ENCODE measurements at places on chromosomes 7 and 10.

GRCh38 chr10:86007171-86007570 is 359.4 kb downstream of the GRID1 start:
- no peak for DNase-seq

DNA sequence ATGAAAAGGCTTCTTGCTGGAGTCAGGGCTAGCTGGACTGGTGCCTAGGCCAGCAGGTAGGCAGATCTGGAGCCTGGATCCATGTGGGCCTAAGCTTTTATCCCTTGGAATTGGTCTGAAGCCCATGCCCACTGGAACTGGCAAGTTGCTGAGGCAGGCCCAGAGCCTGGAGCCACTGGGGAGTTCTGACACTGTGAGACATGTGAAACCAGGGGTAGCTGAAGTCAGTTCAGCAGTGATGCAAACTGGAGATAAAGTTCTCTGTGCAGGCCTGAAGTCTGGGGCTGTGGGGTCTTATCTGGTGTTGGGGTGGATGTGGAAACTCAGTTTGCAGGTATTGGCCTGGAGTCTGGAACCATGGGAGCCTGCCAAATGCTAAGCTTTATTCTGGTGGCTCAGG is 9.7 kb upstream of the THSD7A start:
- DNase-seq = no peak

- peak; percentile 60 for DNase-seq
These were observed 758 bp upstream of the OPTN start for GRCh38 chr10:13099144-13099665.

DNA sequence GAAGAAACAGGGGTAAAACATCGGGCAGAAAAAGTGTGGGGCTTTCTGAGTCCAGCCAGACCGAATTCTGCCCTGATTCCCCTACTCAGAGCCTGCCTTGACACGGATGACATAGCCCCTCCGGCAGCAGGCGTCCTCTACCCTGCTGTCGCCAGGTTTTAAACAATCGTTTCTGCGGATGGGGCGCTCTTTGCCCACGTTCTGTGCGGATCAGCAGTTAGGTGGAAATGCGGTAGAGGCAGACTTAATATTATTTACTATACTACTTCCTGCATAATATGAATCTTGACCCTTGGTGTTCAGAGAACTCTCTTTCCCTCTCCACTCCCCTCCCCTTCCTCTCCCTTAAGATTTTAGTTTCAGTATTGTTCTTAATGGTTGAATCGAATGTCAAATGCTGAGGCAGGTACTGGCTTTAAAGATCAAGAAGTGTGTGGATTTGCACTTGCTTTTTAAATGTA is 2.4 kb downstream of the GATA3 start:
- peak; percentile 20 for DNase-seq

DNA sequence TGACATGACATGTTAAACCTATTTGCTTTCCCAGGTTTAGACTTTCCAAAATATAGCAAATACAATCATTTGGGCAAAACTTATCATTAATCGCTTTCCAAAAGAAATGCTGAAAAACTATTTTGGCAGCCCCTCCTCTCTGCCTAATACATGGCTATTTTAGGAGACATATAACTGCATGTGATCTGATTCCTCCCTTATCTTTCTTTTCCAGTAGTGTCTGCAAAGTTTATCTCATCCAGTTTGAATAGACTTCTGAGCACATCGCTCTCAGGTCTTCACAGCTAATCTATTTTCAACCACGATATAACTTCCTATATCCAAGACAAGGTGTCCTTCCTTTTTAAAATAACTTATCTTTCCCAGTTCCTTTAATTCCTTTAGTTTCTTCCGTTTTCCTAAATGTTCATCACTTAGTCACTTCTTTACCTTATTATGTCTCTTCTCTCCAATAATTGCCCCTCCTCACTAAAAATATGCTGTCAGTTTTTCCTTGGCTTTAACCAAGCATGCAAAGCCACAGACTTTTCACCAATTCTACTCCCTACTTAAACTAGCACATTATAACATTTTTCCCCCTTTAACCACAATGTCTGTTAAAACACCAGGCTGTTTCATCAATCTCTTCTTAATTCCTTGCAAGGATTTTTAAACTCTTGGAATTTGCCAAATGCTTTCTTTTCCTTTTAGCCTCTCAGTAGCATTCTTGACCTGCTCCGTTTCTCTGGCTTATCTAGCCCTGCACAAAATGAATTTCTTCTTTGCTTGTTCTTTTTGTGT is 24.4 kb downstream of the GNG11 start:
- no peak for DNase-seq

DNA sequence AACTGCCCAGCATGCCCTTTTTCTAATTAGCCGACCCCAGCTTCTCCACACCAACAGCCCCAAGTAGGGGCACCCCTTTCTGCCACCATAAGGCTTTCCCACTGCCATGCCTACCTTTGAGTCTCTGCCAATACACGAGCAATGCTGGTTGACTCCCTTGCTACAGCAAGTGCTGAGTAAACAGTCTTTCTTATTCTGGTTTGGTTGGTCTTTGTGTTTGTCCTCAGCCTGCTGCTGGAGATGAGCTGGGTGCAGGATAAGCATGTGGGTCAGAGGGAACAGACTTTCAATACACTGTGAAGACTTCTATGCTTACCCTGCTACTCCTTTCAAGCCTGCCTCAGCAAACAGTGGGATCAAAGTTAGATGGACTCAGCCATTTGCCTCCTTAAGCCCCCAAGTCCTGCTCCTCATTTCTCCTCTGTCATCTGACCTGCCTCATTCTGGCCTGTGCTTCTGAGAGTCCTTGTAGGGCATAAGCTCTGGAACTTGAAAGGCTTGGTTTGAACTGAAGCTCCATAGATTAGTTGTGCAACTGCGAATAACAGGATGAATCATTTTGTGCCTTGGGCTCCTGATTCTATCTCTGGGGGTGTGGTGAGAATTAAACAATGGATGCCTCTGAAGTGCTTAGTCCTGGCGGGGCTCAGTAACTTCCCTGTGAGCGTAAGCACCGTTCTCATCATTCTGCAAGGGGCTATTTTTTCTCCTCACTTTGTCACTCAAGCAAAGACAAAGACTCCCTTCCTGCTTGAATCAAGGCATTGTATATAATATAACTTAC is 533.8 kb upstream of the DPP6 start:
- DNase-seq = no peak

DNA sequence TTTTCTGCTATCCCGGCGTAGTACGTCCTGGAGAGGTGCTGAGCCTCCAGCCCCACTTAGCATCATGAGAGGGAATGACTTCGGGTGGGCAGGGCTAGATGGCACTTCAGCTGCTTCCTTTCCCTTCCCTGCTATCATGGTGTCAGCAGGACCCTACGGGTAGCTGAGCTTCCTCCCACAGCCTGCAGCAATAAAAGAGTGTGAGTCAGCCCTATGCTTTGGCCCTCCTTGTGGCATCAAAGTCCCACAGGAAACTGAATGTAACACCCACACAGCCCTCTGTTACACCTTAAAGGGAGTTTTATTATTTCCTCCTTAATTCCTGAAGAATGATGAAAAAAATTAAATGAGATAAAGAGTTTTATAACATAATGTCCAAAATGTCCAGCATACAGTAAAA is 458.1 kb downstream of the RPS24 start:
- no peak for DNase-seq

DNA sequence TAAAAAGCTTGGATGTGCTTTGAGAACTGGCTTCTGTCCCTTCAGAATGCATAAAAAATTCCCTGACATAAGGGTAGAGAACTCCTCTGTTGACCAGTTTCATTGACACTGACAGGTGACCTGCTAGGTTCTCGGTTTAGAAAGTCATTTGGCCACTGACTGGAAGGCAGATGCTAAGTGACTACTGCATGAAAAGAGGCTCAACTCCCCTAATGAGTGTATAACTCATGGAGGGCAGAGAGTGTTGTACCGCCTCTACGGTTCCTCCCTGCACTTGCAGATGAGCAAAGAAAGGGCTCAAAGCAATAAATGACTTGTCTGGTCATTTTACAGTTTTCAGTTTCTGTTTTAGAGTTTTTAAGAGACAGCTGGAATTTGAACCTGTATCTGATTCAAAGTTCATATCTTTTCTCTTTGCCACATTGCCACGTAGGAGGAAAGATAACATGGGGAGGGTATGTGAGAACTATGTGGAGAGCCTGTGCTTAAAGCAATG is 2.9 kb upstream of the FGL2 start:
- DNase-seq = no peak

DNA sequence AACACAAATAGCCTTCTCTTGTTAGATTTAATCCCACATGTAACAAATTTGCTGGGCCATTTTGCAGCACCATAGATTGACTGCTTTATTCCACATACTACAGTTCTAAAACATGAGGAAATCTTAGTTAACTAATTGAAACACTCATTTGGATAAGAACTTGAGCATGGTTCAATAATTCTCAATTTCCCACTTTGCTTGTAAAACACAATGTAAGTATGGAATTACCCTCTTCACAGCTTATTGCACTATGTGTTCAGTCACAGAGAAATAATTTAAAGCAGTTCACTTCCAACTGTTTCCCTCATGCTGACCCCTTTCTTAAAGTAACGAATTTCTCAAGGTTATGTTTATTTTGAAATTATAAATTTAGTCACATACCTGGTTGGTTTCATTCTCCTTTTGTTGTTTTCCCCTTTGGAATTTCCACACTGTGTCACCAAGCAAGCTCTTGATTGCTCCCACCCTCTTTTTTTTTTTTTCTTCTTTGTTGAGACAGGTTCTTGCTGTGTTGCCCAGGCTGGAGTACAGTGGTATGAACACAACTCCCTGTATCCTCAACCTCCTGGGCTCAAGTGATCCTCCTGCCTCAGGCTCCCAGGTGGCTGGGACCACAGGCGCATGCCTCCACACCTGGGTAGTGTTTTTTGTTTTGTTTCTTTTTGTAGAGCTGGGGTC is 425.4 kb downstream of the EXOC4 start:
- DNase-seq = no peak

DNA sequence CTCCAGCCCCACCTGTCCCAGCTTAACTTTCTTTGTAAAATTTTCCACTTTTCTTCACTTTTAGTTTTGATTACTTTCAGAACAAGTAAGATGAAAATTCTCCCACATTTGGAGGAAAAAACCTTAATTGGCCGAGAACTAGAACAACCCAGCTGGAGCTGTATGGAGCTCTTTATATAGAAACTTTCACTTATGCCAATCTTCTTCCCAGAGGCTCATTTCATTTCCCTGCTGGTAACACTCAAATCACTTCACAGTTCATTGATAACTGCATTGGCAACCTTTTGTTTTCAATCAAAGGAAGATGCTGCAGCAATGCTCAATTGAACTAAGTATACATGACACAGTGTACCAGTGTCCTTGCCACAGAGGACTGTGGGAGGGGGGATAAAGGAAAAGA is 176.2 kb upstream of the NOBOX start:
- no peak for DNase-seq
